Upper lobe of left lung (tissue), 6 donors: ENCODE measurements at places on chromosomes 2 and 18. TPM values are rescaled to one million over a fixed set of nuclear protein-coding genes. Genes with fewer than 3 reads are reported as not detected.
A peak's percentile ranks its signal among the peaks of the same experiment; 100 is the strongest.

Gene STARD6
- total RNA-seq, result not detected

Gene LYPD1
- total RNA-seq, result 1.2 TPM

Gene ARHGAP28
- total RNA-seq, result 4.1 TPM

Gene DLGAP1
- 3.0 TPM for total RNA-seq

Gene ZDBF2
- 5.2 TPM for total RNA-seq

Gene FOXI3
- total RNA-seq, result not detected

Gene KIAA2012
- total RNA-seq, result 2.2 TPM

Gene DOK1
- total RNA-seq, result 44.0 TPM

Gene C1GALT1C1L
- total RNA-seq, result not detected

Gene LIPG
- 4.2 TPM for total RNA-seq

Gene SCN9A
- 9.3 TPM for total RNA-seq

GRCh38 chr18:79781331-79781941, 16.3 kb upstream of the KCNG2 start:
- no peaks in the 10 kb centered on the region for H3K36me3 ChIP-seq
- H3K4me3 ChIP-seq, result no peak overlapping the region
- DNase-seq, result peak; percentile 18
- no peaks in the 10 kb centered on the region for H3K4me1 ChIP-seq

DNA sequence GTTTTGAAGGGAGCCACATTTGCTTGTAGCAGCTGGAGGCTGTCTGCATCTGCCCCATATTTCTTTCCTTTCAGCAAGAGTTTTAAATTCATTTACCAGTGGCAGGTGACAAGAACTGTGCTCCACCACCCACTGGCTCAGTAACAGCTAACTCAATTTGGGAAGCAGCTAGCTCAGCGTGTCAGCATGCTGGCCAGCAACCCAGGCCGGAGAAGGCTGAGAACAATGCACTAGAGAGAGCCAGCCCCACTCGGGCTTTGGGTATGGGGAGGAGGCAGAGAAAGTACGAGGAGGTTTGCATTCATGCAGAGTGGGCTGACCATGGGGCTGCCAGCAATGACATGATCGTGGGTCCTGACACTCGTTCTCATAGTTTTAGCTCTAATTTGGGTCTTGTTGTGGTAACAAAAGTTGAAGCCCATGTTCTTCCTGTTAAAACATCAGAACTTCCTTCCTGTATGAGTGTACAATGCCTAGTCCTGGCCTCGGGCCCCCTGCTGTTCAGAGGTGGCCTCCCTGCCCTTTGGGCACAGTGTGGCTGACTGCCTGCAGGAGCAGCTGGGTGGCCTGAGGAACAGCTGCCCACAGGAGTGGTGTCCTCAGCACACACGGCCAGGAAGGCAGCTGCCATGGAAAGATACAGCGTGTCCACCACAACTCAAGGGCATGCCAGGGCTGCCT, 23.0 kb downstream of the CDC42EP3 start:
- H3K27ac ChIP-seq, result peak overlapping the region; percentile 84
- H3K4me1 ChIP-seq, result peaks cover 90% of the 10 kb centered on the region
- no peak overlapping the region for H3K4me3 ChIP-seq
- DNase-seq, result peak; percentile 64
- no peaks in the 10 kb centered on the region for H3K36me3 ChIP-seq
- H3K27me3 ChIP-seq, result no peaks in the 10 kb centered on the region

DNA sequence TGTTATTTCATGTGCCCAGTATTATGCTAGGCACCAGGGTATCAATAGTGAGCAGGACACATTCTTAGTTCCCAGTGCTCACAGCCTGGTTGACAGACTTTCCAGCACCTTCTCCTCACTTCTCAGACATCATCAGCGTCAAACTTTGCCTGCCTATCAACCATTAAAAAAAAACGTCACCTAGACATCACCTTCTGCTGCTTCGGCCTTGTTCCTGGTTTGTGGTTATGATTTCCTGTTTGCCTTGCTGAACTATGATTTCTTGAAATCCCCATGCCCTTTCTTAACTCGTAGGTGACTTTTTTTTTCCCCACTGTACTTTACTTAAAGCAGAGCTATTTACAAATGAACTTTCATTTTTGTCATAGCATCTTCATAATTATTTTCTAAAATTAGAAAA, 60.4 kb upstream of the NABP1 start:
- H3K27me3 ChIP-seq, result no peaks in the 10 kb centered on the region
- no peak overlapping the region for H3K4me3 ChIP-seq
- peak overlapping the region; percentile 42 for H3K27ac ChIP-seq
- peaks cover 11% of the 10 kb centered on the region for H3K4me1 ChIP-seq

DNA sequence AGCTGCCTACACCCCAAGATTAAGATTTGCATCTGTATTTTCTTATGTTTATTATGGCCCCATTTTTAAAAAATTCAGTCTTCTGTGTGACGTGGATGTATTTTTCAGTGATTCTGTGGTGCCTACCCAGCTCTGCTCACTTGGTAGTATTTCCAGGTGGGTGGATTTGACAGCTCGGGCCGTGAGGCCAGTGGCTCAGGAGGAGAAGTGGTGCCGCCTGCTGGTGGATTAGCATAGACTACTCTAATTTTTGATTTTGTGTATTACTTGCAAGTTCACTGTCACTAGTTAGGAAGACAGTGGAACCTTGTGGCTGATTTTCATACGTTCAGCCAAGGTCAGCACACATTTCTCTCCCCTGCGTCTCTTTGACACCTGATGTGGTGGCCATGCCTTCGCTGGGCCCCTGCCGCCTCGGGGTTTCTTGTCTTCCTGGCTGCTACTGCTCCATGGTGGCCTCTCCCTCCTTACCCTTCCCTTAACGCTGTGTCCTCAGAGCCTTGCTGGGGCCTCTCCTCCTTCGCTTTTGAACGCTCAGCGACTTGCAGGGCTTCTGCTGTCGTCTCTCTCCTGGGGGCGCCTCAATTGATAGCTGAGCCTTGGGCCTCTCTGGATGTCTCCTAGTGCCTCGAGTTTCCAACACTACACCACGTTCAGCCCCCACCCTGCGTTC, 89.4 kb downstream of the DGKD start:
- H3K36me3 ChIP-seq, result peaks cover 32% of the 10 kb centered on the region
- H3K4me1 ChIP-seq, result no peaks in the 10 kb centered on the region
- peak; percentile 73 for DNase-seq
- no peak overlapping the region for H3K27ac ChIP-seq

DNA sequence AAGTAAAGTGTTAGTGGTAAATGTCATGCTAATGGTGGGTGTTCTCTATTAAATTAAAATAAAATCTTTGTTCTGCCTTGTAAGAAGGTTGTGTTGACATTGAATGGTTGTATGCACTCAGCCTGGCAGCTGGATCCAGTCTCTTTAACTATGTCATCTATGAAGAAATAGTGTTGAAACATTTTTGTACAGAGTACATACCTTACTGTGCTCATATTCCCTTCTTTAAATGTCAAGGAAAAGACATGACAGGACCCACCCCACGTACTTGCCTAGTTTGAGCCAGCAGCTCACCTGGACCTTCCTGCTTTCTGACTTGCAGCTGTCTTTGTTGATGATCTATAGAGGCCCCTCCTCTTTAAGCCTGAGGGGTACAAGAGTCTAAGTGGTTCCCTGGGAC, 85.6 kb upstream of the ST3GAL5 start:
- H3K36me3 ChIP-seq, result no peaks in the 10 kb centered on the region
- no peak for DNase-seq
- H3K4me3 ChIP-seq, result no peak overlapping the region
- no peak overlapping the region for H3K27ac ChIP-seq

GRCh38 chr2:240000671-240001070, 24.5 kb downstream of the NDUFA10 start:
- no peak for DNase-seq
- no peaks in the 10 kb centered on the region for H3K4me1 ChIP-seq
- H3K36me3 ChIP-seq, result peaks cover 70% of the 10 kb centered on the region
- no peak overlapping the region for H3K4me3 ChIP-seq
- H3K27ac ChIP-seq, result no peak overlapping the region

GRCh38 chr18:46325895-46326294, 221.7 kb downstream of the HAUS1 start:
- no peaks in the 10 kb centered on the region for H3K36me3 ChIP-seq
- DNase-seq, result no peak
- H3K27ac ChIP-seq, result no peak overlapping the region
- no peak overlapping the region for H3K4me3 ChIP-seq

GRCh38 chr18:59140302-59140885, 710 bp downstream of the SEC11C start:
- no peak for DNase-seq
- H3K4me3 ChIP-seq, result peak overlapping the region; percentile 70
- peaks cover 18% of the 10 kb centered on the region for H3K4me1 ChIP-seq
- no peaks in the 10 kb centered on the region for H3K27me3 ChIP-seq
- no peaks in the 10 kb centered on the region for H3K36me3 ChIP-seq

- H3K36me3 ChIP-seq, result no peaks in the 10 kb centered on the region
- no peak for DNase-seq
- no peak overlapping the region for H3K27ac ChIP-seq
- peaks cover 20% of the 10 kb centered on the region for H3K4me1 ChIP-seq
- no peaks in the 10 kb centered on the region for H3K27me3 ChIP-seq
These were observed 4.0 kb upstream of the DYSF start for GRCh38 chr2:71449343-71449742.

GRCh38 chr2:11761259-11761658, 14.8 kb downstream of the LPIN1 start:
- DNase-seq, result no peak
- no peak overlapping the region for H3K4me3 ChIP-seq
- H3K27me3 ChIP-seq, result no peaks in the 10 kb centered on the region
- peaks cover 12% of the 10 kb centered on the region for H3K4me1 ChIP-seq

DNA sequence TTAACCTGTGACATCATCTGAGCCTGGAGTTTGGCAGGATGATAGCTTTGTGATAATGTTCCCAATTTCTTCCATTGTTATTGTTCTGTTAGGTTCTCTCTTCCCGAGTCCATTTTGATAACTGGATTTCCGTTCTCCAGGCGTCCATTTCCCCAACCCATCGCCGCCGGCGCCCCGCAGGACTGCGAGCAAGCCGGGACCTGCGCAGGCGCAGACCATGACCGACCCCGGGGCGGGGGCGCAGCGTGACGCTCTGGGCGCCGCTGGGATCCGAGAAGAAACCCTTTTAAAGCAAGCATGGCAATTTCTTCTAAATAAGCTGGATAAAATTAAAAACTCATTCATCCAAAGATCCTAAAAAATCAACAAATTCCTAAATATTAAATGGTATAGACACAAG, at the start of gene SLC25A52:
TSS of gene SLC25A52 (minus strand) at position 186 of the 400 bp plus-strand sequence. CDS start 219 bp downstream, outside the sequence.
- H3K4me3 ChIP-seq, result no peak within 1 kb of the TSS
- no peaks in the 10 kb centered on the region for H3K4me1 ChIP-seq
- DNase-seq, result no peak
- H3K27me3 ChIP-seq, result no peaks in the 10 kb centered on the region
- no peak within 1 kb of the TSS for H3K27ac ChIP-seq

GRCh38 chr2:176826984-176827668, 385.5 kb upstream of the HNRNPA3 start:
- H3K4me1 ChIP-seq, result no peaks in the 10 kb centered on the region
- H3K27me3 ChIP-seq, result no peaks in the 10 kb centered on the region
- no peak overlapping the region for H3K27ac ChIP-seq

- H3K27ac ChIP-seq, result no peak overlapping the region
- H3K36me3 ChIP-seq, result no peaks in the 10 kb centered on the region
- H3K4me1 ChIP-seq, result no peaks in the 10 kb centered on the region
- H3K4me3 ChIP-seq, result no peak overlapping the region
- no peaks in the 10 kb centered on the region for H3K27me3 ChIP-seq
These were observed 38.5 kb upstream of the PDCL3 start for GRCh38 chr2:100524331-100524730.

- H3K27ac ChIP-seq, result no peak overlapping the region
- no peak overlapping the region for H3K4me3 ChIP-seq
- H3K36me3 ChIP-seq, result no peaks in the 10 kb centered on the region
- DNase-seq, result no peak
- H3K4me1 ChIP-seq, result no peaks in the 10 kb centered on the region
These were observed 52.8 kb downstream of the MYO7B start for GRCh38 chr2:127588241-127588640.

- H3K27ac ChIP-seq, result no peak overlapping the region
- no peaks in the 10 kb centered on the region for H3K36me3 ChIP-seq
- DNase-seq, result no peak
- no peaks in the 10 kb centered on the region for H3K27me3 ChIP-seq
These were observed 1375.4 kb upstream of the CELF4 start for GRCh38 chr18:38940863-38941531.

GRCh38 chr2:67241453-67241852, 155.7 kb upstream of the ETAA1 start:
- H3K27ac ChIP-seq, result no peak overlapping the region
- H3K36me3 ChIP-seq, result no peaks in the 10 kb centered on the region
- H3K27me3 ChIP-seq, result no peaks in the 10 kb centered on the region
- H3K4me3 ChIP-seq, result no peak overlapping the region

GRCh38 chr2:181312515-181312927, 144.7 kb upstream of the ITGA4 start:
- no peak overlapping the region for H3K27ac ChIP-seq
- H3K4me3 ChIP-seq, result no peak overlapping the region
- no peaks in the 10 kb centered on the region for H3K27me3 ChIP-seq

GRCh38 chr18:26421503-26421902, 126.8 kb downstream of the KCTD1 start:
- no peak for DNase-seq
- H3K27ac ChIP-seq, result no peak overlapping the region
- no peaks in the 10 kb centered on the region for H3K4me1 ChIP-seq
- no peaks in the 10 kb centered on the region for H3K27me3 ChIP-seq

GRCh38 chr18:48905513-48905912, 45.3 kb downstream of the SMAD7 start:
- no peak overlapping the region for H3K27ac ChIP-seq
- H3K27me3 ChIP-seq, result no peaks in the 10 kb centered on the region
- H3K4me3 ChIP-seq, result no peak overlapping the region
- H3K36me3 ChIP-seq, result no peaks in the 10 kb centered on the region
- no peak for DNase-seq
- peaks cover 19% of the 10 kb centered on the region for H3K4me1 ChIP-seq

DNA sequence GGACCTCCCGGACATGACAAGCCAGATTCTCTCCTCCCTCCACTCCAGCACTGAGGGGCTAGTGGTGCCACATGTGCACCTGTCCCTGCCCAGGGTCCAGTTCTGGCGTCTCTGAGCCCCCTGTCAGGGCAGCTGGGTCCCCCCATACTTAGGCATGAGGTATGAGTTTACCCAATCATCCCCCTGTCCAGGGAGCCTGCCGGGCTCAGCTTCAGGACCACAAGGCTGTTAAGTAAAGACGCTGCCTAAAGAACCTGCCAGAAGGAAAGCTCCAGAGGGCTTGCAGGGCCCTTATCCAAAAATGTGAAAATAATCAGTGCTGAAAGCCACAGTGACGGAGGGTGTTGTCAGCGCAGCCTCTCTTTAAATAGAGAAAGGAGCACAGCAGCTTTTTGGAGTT, 40.0 kb downstream of the SH3BP4 start:
- no peak overlapping the region for H3K27ac ChIP-seq
- no peaks in the 10 kb centered on the region for H3K36me3 ChIP-seq
- peaks cover 24% of the 10 kb centered on the region for H3K4me1 ChIP-seq
- no peak overlapping the region for H3K4me3 ChIP-seq
- no peaks in the 10 kb centered on the region for H3K27me3 ChIP-seq

- DNase-seq, result no peak
- no peaks in the 10 kb centered on the region for H3K36me3 ChIP-seq
- H3K4me1 ChIP-seq, result no peaks in the 10 kb centered on the region
- H3K27me3 ChIP-seq, result no peaks in the 10 kb centered on the region
- H3K27ac ChIP-seq, result no peak overlapping the region
These were observed 164.3 kb downstream of the RPIA start for GRCh38 chr2:88855620-88856408.

GRCh38 chr2:48114256-48114655, 208.0 kb upstream of the FBXO11 start:
- no peak overlapping the region for H3K4me3 ChIP-seq
- no peak for DNase-seq
- no peaks in the 10 kb centered on the region for H3K36me3 ChIP-seq
- H3K27me3 ChIP-seq, result no peaks in the 10 kb centered on the region
- peaks cover 24% of the 10 kb centered on the region for H3K4me1 ChIP-seq

- no peaks in the 10 kb centered on the region for H3K4me1 ChIP-seq
- no peak overlapping the region for H3K27ac ChIP-seq
- H3K4me3 ChIP-seq, result no peak overlapping the region
- no peak for DNase-seq
These were observed 198.5 kb downstream of the KLHL29 start for GRCh38 chr2:23583467-23583866.
